ENCODE measurements at places on chromosomes 13 and 19.

DNA sequence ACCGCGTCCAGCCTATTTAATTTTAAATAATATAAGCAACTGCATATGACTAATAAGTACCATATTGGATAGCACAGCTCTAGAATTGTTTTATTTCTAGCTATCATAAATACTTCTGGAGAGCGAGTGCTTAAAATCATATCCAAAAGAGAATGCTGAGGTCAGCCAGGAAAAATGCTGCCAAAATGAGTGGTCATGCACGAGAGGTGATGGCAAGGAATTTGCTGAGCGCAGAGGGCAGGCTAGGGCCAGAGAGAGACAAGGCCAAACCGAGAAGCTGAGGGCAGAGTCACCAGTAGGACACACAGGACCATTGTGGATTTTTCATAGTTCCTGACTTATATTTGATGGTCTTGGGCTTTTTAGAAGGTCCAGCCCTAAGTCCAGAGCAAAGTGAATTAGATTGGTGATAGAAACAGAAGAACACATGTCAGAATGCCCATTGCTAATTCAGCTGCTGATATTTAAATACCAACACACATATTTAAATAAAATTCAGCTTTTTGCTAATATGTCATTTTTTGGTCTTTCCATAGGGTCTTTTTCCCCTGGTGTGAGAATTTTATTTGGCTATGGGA lies 33.6 kb upstream of the UBL3 start:
- no peak for DNase-seq

GRCh38 chr13:109131698-109132257 lies 502.4 kb downstream of the MYO16 start:
- DNase-seq, result no peak

GRCh38 chr13:96072392-96072791 lies 17.5 kb upstream of the HS6ST3 start:
- DNase-seq, result no peak

- DNase-seq, result no peak
Measured at GRCh38 chr13:79725841-79726240, 244.9 kb downstream of the NDFIP2 start.

DNA sequence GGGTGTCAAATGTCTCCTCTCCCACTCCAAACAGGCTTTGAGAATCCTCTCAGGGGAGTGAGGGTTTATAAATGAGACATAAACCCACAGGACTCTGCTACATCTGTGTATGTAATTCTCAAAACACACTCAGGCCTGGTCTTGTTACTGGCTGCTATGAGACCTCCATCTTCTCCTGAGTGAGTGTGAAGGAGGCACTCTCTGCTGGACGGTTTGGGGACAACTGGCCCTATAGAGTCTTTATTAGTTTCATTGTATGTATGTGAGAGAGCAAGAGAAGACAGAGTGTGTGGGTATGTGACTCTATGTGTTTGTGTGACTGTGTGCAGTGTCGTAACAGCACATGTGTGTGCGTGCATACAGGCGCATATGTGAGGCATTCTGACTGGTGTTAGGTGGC lies 9.6 kb upstream of the CYP4F12 start:
- DNase-seq, result no peak

DNA sequence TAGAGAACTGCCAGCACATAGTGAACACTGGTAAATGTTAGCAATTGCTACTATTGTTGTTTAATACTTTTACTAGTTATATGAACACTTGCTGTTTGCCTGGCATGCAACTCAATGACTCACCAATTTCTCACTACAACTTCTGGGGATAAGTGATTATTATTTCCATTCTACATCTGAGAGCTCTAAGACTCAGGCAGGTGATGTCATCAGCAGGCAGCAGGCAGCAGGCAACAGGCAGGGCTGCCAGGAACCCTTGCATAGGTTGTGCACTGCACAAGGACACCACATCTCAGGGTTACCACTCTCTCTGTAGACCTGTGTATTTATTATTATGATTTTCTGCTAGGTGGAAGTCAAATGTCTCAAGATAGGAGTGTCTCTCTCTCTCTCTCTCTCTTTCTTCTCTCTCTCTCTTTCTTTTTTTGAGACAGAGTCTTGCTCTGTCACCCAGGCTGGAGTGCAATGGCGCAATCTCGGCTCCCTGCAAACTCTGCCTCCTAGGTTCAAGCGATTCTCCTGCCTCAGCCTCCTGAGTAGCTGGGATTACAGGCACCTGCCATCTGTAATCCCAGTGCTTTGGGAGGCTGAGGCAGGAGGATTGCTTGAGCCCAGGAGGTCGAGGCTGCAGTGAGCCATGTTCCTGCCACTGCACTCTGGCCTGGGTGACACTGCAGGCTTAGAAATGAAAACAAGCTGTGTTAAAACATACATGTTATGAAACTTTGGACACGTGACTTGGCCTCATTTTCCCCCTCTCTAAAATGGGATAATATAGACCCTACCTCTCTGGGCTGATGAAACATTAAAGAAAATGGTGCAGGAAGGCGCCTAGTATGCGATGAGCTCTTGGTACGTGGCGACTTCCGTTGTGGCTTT lies 22.7 kb downstream of the HPN start:
- no peak for DNase-seq

- no peak for DNase-seq
Measured at GRCh38 chr19:49434907-49435583, 6.3 kb downstream of the SLC17A7 start.

GRCh38 chr13:96033220-96034015 lies 19.8 kb downstream of the UGGT2 start:
- no peak for DNase-seq

DNA sequence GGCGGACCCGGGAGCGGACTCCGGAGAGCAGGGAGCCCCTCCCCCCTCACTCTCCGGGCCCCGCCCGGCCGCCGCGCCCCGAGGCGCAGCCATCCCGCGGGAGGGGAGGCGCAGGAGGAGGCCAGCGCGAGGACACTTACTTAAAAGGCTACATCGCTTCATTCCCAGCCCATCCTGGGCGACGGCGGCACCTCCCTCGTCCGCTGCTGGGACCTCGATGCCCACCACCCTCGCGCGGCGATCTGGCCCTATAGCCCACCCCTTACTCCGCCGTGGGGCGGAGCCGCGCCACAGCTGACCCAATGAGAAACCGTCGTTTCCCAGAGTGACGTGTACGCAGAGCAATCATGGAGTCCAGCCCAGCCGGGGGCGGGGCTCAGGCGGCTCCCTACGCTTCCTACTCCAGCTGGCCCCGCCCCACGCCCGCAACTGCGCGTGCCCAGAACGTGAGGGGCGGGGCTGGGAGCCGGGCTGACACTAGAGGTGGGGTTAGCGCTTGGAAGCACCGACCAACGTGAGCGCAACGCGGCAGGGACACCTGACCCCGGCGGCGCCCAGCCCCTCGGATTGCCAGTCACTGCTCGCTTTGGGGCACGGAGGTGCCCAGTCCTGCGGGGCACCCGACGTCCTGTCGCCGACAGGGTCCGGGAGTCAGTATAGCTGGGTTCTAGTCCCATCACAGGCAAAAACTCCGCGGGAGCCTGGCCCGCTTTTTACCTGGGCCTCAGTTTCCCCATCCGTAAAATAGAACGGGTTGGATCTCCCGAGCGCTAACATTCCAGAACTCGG lies at the start of gene ANKRD27:
Gene ANKRD27, minus strand, starts transcription at position 250 of the 789 bp plus-strand sequence. CDS start 16,165 bp downstream, outside the sequence.
- DNase-seq, result peak; percentile 95

DNA sequence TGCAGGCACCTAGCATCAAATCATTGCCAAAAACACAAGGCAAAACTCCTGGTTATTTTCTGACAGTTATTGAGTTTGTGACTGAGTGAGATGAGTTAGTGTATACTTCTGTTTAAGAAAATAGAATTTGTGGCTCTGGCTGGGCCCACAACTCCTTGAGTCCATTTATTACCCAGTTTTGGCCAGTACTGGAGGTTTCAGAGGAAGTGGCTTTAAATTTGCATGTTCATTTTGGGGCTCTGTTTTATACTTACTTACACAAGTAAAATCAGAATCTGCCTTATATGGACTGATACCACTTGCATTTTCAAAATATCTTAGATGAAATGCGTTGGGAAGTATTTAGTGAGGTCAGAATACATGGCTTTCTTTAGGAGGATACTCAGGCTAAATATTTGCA lies 29.0 kb downstream of the TNFSF11 start:
- no peak for DNase-seq

DNA sequence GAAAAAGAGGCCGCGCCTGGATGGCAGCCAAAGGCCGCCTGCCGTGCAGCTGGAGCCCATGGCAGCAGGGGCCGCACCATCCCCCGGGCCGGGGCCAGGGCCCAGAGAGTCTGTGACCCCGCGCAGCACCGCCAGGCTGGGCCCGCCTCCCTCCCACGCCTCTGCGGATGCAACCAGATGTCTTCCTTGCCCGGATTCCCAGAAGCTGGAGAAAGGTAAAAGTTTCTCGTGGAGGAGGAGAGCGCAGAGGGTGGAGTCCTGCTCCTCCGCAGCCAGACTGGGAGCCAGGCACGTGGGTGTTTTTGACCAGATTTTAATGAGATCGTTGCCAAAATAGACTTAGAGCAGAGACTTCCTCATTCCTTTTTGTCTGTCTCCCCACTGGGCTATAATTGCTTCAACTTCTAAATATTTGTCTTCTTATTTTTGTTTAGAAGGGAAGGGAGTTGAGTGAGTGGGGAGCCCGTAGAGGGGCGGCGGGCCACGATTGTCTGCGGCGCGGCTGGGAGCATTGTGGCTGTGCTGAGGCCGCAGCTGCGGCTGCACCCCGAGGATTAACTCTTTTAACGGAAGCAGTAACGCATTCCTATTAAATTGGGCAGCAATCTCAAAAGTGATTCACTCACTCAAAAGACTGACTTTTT lies 22.8 kb upstream of the NDUFS7 start:
- no peak for DNase-seq

- DNase-seq, result no peak
Measured at GRCh38 chr13:27083183-27083582, 88.4 kb downstream of the USP12 start.

All from activated naive CD8-positive, alpha-beta T cell treated with anti-CD3 and anti-CD28 coated beads, Interleukin-2, amount 50 U/mL, for 16 hours (primary cell).